Forelimb muscle (tissue), 1 donor: ENCODE measurements at places on chromosomes 16 and 17.

- DNase-seq: no peak
Observed at GRCh38 chr17:80460429-80460834, 16.0 kb downstream of the NPTX1 start.

- DNase-seq: no peak
Observed at GRCh38 chr17:27339198-27339835, 45.4 kb downstream of the WSB1 start.

GRCh38 chr16:69858191-69859104 lies 92.7 kb upstream of the CLEC18A start:
- DNase-seq: no peak

GRCh38 chr16:80743772-80744171 lies 60.6 kb downstream of the CDYL2 start:
- DNase-seq: no peak

DNA sequence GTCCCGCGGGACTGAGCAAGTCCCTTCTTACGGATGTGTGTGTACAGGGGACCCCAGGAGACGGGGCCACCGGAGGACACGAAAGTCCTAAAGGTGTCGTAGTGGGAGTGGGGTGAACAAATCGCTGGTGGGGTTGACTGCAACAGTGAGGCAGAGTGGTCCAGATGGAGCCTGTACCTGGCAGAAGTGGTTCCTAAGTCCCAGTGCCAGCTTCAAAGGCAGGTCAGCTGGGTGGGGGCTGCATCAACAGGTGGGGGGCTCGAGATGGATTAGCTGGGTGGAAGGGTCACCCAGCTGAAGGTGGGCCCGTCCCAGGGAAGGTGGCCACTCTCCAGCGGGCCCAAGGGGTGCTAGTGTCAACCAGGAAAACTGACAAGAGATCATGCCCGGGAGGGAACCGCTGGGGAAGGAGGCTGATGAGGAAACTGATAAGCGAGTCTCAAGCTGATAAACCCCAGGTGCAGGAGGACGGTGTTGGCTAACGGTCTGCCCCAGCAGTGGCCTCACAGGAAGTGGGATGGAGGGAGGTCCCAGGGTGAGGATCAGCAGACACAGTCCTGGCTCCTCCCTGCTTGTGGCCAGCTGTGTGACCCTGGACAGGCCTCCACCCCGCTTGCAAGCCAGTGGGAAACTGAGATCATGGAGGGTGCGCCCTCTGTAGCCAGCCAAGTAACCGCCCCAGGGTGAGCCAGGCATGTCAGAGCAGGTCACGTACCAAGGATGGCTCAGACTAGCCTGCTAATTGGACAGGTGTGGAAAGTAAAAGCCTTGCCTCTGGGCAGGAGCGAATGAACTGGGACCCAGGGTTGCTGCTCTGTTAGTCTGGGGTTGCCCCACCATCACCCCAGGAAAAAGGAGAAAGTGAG lies 1.0 kb downstream of the ORAI3 start:
- DNase-seq: no peak

DNA sequence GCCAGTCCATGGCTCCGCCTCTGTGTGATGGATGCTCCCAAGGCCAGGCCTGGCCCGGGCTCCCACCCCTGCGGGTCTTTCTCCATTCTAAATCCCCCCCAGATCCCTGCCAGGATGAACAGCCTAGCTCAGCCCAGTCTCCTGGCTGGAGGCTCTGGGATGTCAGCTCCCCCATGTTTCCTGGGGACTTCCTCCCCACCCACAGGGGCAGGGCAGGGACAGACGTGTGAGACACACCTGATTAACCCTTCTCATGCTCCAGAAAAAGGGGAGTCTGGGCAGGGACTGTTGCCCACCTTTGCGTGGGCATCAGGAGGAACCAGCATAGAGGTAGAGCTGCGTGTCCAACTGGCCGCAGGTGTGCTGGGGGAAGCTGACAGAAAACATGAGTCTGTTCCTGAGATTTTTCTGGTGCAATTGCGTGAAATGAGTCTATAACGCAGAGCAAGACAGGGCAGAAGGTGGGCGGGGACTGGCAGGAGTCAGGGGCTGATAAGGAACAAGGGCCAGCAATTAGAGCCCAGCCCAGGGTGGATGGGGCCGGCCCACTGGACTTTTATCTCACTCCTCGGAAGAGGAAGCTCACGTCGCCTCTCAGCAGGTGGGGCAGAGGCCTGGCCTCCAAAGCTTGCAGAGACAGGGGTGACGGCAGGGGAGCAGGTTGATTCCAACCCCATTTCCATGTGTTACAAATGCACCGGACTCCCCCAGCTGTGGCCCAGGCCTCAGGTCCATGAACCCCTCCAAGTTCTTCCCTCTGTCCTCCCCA lies 238.2 kb downstream of the RBFOX3 start:
- no peak for DNase-seq

DNA sequence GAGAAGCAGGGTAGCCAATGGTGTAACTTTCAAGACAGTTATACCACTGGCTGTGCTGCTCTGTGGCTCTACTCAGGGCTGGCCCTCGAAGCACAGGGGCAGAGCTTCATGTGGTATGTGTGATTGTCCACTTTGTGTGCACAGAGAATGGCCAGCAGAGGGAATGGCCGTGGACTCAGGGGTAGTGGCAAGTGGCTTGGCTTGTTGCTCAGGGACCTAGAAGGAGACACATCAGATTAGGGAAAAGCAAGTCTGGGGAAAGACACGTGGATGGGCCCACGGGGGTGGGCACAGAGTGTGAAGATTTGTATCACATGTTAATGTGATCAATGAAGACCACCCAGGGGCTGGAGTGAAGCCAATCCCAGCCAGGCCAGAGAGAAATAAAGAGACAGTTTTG lies 20.0 kb upstream of the XYLT2 start:
- DNase-seq: no peak

DNA sequence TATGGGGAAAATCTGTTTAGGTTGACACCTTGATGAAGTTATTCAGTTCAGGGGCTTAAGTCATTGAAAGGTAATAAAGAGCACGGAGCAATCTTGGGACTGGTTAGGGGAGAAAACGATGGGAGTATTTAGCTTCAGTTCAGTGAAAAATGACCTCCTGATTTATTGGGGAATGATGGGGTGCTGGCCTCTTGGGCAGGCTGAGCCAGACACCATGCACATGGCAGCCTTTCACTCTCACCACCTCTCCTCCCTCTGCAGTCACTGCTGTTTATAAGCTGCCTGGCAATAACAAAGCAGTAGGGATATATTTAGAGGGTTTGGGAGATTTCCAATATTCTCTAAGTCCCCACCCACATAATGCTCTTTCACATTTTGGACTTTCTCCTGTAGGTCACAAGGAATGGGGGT lies 140.5 kb upstream of the HS3ST2 start:
- no peak for DNase-seq

GRCh38 chr16:27314161-27314723 lies 468 bp downstream of the IL4R start:
- DNase-seq: no peak

DNA sequence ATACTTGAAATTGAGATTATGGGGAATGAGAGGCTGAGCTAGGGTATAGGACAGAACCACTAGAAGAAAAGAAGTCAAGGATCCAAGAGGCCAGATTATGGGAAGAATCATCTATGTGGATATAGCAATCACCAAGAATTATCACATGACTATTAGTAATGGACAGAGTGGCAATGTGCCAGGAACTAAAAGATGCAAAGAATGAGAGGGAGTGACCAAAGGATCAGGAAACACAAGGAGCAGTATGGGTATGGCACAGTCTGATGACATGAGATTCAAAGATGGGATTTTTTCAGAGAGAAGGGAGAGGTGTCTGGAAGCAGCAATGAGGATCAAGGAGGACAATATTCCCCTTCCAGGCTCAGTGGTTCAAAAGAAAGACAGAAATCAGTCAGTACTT lies 212.2 kb downstream of the AATF start:
- DNase-seq: no peak

GRCh38 chr16:2364638-2365210 lies 24.2 kb upstream of the ABCA3 start:
- DNase-seq: no peak

- no peak for DNase-seq
Observed at GRCh38 chr16:67673712-67674580, 7.3 kb downstream of the C16orf86 start.

DNA sequence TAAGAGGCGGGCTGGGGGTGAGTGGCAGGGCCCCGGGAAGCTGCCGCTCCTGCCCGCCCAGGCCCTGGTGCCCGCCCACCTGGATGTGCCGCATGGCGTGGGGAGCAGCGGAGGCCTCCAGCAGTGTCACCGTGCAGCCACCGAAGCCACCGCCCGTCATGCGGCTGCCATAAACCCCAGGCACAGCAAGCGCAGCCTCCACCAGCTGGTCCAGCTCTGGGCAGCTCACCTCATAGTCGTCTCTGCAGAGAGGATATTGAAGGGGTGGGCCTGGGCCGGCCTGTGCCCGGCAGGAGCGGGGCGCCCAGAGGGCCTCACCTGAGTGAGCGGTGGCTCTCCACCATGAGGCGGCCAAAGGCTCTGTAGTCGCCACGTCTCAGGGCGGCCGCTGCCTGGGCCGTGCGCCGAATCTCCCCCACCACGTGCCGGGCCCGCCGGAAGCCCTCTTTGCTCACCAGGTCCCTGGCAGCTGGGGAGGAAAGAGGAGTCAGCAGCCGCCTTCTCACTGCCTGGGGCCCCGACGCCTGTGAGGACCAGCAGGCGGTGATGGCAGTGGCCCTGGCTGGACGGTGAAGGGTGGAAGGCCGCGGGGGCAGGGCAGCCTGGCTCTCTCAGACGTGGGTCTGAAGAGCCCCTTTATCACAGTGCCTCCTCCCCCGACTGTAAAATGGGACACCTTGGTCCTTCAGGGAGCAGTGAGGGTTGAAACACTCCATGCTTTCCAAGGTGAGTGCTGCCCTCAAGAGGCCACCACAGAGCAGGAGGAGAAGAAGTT lies 6.7 kb downstream of the GALK1 start:
- DNase-seq: no peak

DNA sequence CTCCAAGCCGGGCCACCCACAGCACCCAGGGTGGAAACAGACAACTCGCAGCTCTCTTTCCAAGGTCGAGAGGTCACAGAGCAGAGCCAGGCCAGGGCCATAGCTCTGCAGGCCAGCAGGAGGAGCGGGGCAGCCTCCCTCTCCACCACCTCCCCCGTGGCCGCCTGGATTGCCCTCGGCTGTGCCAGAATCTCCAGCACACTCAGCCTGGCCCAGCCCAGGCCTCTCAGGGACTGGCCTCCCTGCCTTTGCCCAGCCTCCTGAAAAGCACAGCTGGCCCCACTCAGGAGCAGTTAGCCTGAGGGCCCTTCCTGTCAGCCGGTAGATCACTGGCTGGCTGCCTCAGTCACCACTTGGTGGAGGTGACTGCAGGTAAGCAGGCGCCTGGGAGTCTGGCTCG lies 85.8 kb upstream of the SEC14L1 start:
- DNase-seq: no peak

DNA sequence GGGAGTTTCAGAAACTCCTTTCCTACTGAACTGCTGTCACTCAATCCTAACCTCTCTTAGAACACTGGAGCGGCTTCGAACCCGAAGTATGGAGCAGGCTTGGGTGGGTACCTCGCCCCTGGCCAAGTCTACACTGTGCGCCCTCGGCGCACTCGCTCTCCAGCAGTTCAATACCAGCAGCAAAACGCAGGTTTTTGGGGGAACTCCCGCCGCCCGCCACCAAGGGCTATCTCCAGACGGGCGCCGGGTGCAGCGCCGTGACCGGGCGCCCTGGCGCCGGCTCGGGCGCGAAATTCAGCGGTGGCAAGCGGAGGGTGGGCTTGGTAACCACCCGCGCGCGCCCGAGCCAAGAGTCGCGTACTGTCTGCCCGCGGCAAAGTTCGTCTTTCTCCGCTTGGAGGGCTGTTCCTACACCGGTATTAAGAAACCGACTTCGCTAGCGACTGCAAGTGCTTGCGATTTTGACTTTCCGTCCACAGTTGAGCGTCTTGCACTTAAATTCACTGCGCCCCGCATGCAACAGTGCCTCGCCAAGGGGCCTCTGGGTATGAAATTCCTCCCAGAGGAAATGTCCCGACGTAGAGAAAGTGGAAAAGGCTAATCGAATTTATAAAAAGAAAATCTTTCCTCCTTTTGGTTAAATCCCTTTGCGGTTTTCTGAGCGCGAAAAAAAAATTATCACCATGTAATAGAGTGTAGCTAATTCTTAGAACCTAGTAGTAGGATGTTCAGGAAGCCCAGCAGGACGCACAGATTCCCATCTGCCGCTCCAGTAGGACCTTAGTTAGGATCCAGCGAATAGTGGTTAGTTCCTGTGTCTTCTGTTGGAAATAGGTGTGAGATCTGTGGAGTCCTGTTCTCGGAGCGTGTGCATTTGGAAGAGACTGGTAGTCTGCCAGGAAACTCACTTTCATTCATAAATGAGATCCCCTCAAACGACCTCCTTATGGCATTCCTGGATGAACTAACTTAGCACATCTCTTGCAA lies 5.0 kb upstream of the SALL1 start:
- no peak for DNase-seq

DNA sequence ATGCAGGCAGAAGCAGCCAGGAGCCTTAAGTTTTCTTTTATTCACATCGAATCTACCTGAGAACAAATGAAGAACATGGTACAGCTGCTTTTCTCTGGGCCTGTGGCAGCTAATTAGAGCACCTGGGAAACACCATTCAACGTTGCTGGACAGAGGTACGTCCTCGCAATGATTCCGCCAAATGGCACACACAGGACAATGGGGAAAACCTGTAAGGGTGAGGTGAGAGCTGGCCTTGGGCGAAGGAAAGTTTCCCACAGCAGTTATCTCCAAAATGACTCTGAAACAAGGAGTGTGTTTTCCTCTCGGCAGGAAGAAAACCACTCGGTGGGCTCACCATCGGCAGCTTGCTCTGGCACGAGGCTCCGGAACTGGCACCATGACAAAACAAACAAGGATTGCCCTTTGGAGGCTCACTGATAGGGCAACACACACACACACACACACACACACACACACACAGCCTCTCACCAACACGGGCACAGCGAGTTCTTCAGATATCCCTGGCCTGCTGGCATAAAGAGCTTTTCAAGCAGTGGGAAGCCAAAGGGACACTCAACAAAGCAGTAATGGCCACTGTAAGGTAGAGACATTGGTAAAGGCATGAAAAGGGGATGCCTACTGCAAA lies 73.7 kb downstream of the ZFHX3 start:
- no peak for DNase-seq

GRCh38 chr16:85182286-85182685 lies 70.0 kb upstream of the CIBAR2 start:
- no peak for DNase-seq

GRCh38 chr16:69775563-69775962 lies 13.4 kb downstream of the WWP2 start:
- DNase-seq: no peak

DNA sequence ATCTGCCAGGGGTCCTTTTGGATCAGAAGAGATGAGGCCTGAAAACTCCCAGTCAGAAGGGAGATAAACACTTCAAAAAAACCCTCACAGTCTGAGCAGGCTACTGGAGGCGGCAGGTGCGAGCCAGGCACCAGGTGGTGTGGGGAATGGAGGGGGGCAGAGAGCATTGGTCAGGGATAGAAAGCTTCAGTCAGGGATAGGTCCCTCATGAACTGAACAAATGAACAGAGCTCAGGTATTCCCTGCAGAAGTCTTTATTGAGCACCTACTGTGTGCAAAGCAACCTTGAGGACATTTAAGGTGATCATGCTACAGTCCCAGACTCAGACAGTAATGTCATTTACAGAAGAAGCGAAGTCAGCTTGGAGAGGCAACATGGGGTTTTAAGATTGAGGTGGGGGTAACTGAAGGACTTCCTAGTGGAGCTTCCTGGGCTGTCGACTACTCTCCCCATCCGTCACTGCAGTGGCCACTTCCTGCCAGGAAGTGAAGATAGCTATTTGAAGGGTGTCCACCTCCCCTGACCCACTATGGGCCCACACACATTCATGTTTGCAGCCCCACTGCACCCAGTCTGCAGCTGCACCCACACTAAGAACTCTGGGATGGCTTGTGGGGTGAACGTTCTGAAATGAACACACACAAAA lies 3.2 kb downstream of the KIFC3 start:
- no peak for DNase-seq
